Aortic smooth muscle cell (primary cell): ENCODE measurements at places on chromosomes 5 and 9. TPM values are rescaled to one million over a fixed set of nuclear protein-coding genes. Genes with fewer than 3 reads are reported as not detected.

Gene PDE8B
- total RNA-seq = 0.06 and 0.13 TPM in 2 replicates

Gene IFNE
- 17.2 and 24.6 TPM in 2 replicates for total RNA-seq

Gene GRM6
- total RNA-seq = not detected in 2 replicates

Gene SLC27A6
- total RNA-seq = 0.06 TPM in 1 of 2 replicates, not detected in the other

Gene CDHR2
- not detected in 2 replicates for total RNA-seq

Gene THBS4
- total RNA-seq = 0.56 and 1.3 TPM in 2 replicates
